ENCODE measurements at places on chromosomes 13 and 19.

DNA sequence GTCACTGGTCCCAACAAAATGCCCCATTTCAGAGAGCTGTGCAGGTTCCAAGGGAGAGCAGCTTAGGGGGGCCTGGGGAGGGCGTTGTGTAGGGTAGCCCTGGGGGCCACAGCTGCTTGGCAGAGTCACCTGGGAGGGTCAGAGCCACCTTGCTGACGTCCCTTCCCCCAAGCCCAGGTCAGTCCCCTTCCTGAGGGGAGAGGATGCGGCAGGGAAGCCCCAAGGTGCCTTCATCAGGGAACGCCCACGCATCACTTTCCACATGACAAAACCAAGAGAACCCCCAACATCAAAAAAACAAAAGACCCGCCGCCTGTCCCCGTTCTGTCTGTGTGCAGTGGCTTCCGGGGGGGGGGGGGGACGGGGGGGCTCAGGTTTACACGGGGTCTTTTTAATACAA is 5.3 kb upstream of the UQCR11 start:
- DNase-seq, result no peak

- DNase-seq, result no peak
Measured at GRCh38 chr13:110281736-110282135, 25.2 kb downstream of the COL4A1 start.

- no peak for DNase-seq
Measured at GRCh38 chr13:80132741-80133601, 208.0 kb downstream of the SPRY2 start.

- DNase-seq, result no peak
Measured at GRCh38 chr13:58960888-58961287, 1202.8 kb downstream of the DIAPH3 start.

DNA sequence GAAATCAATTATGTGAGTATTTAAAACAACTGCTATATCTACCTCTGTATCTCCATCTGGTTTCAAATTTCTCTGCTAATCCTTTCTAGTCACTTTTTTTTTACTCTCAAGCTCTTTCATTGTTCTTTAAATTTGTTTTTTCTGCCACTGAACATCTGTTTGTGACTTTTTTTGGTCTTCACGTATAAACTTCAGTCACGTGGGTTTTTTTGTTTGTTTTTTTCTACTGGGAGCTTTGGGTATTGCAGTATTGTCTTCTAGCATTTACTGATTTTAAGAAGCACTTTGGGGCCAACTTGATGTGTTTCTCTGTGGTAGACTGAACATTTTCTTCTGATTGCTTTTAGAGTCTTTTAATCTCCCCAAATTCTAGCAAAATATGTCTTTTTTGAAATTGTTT is 262.6 kb upstream of the RXFP2 start:
- no peak for DNase-seq

- DNase-seq, result no peak
Measured at GRCh38 chr13:96677029-96677428, 317.2 kb downstream of the OXGR1 start.

DNA sequence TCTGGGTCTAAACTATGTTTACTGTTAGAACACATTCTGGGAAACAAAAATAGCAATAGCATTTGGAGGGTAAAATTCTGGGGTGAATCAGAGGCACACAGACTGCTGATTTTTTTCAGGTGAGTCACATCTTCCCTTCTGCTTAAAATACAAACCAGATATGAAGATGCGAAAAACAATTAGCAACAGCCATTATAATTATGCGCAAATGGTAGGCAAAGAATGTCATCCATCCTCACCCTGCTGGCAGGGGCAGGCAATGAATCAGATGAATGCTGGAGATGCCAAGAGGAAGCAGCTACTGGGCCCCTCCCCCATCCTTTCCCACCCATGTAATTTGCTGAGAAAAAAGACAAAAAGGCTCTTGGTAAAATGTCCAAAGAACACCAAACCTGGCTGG is 282.9 kb downstream of the KLF5 start:
- DNase-seq, result no peak

DNA sequence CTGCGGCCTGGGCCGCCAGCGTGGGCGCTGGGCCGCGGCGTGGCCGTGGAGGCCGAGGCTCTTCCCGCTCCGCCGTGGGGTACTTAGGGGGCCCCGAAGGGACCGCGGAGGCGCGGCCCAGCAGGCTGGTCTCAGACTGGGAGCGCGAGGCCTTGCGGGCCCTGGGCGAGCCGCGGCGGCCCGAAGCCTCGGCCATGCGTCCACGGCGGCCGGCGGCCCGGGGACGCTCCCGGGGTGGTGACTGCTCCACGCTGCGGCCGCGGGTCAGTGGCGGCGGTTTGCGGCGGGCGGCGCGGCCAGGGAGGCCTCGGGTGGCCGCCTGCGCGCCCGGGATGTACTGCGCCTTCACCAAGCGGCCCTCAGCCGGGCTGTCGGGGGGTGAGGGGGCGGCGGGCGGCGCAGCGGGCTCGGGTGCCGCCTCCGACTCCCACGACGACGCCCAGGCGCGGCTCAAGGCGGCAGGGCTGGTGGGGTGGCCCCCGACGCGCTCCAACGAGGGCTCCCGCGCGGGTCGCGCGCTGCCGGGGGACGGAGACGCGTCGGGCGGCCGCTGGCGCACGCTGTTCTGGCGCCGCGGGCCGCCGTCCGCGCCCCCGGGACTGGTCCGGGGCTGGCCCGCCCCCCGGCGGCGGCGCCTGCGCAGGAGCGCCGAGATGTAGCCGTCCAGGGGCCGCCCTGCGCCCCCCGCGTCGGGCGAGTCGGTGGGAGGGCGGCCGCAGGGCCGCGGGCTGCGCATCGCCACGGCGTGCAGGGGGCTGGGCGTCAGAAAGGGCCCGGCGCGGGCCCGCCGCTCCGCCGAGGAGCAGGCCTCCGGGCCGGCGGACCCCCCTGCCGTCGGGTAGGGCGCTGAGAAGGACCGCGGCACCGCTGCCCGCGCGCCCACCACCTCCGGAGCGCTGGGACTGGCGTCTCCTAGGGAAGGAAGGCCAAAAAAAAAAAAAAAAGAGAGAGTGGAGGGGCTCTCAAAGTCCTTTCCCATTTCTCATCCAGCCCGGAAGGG is 11.7 kb downstream of the DACT3 start:
- DNase-seq, result no peak

DNA sequence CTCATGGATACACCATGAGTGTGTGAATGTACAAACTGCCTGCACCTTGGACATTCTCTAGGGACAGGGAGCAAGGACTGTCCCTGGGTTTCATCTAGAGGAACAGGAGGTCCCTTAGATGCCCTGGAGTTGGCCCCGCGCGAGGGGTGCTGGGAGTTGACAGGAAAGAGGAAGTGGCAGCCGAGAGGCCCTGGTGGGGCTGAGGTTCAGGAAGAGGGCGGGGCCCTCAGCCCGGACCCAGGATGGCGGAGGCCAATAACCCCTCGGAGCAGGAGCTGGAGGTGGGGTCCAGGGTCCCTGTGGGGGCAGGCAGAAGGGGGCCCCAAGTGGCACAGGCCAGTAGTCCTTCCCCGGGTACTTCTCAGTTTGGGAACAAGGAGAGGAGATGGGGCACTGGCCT is 6.9 kb downstream of the PKN1 start:
- DNase-seq, result peak; percentile 91

GRCh38 chr13:31322026-31322425 is 122.3 kb downstream of the B3GLCT start:
- DNase-seq, result no peak

GRCh38 chr13:61252213-61252612 is 163.4 kb downstream of the PCDH20 start:
- no peak for DNase-seq

GRCh38 chr13:45732916-45733315 is 30.8 kb downstream of the CBY2 start:
- no peak for DNase-seq

- DNase-seq, result no peak
Measured at GRCh38 chr13:44103429-44104196, 223.9 kb downstream of the LACC1 start.

GRCh38 chr19:5048091-5048726 is 79.3 kb downstream of the KDM4B start:
- DNase-seq, result peak; percentile 62

DNA sequence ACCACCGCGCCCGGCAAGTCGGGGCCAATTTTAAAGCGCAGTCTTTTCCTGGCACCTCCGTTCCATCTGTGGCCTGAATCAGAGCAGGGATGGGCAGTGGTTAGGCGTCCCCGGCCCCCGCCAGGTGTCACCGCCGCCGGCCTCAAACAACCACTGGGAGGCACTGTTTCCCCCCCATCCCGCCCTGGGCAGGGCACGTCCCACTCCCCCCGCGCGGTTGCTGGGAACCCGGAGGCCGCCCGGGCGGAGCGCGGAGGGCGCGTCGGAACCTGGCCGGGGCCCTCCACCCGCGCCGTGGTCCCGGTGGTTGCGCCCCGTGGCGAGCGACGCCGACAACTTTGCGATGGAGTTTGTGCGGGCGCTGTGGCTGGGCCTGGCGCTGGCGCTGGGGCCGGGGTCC is at the start of gene GRIN3B:
Gene GRIN3B, plus strand, starts transcription at position 325 of the 400 bp plus-strand sequence. Its CDS starts 19 bp downstream, at position 344.
- DNase-seq, result peak; percentile 70

GRCh38 chr19:397941-398706 is 10.8 kb downstream of the C2CD4C start:
- no peak for DNase-seq

GRCh38 chr13:59660582-59660981 is 503.1 kb downstream of the DIAPH3 start:
- no peak for DNase-seq

DNA sequence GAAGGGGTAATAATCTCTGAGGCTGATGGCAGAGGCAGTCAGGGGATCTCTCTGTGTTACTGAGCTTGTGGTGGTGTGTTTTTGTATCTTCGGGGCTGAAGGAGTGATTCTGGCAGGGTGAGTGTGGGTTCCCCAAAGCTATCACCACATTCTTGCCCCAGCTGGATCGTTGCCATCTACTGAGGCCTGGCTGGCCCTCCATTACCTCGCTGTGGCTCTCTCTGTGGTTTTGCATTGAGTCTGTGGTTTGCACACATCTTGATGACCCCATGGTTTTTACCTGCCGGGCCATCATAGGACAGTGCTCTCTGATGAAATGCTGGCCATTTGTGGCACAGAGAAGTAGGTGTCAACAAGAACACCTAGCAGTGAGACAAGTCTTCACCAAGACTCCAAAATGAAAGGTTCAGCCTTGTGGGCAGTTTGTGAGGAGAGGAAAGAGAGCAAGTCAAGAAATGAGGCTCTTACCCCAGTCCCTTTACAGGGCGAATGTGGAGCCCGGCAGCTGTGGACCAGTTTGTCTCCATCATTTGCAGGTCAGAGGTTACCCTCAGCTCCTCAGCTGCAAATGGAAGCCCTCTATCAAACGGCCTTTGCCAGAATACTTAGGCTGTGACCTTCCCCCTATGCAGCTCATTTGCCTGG is 69.0 kb upstream of the NPAS1 start:
- peak; percentile 51 for DNase-seq
